Osteoblast (primary cell): ENCODE measurements at places on chromosomes 11 and 22.
A peak's percentile ranks its signal among the peaks of the same experiment; 100 is the strongest.

- no peak for DNase-seq
Observed at GRCh38 chr11:74592063-74592440, 330 bp upstream of the POLD3 start.

GRCh38 chr11:12715941-12716340, 41.7 kb downstream of the TEAD1 start:
- no peak for DNase-seq

DNA sequence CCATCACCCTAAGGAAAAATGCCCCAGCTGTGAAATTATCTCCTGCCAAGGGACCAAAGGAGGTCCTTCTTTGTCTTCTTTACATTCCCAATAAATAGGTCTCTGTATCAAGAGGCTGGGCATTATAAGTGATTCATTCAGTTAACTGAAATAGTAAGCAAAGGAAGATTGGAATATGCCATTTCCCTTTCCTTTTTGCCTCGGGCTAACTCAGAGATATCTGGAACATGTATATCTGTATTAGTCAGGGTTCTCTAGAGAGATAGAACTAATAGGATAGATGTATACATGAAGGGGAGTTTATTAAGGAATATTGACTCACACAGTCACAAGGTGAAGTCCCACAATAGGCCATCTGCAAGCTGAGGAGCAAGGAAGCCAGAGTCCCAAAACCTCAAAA, 15.3 kb upstream of the CWF19L2 start:
- no peak for DNase-seq

GRCh38 chr22:44460691-44461375, 37.2 kb downstream of the RTL6 start:
- DNase-seq: peak; percentile 36

DNA sequence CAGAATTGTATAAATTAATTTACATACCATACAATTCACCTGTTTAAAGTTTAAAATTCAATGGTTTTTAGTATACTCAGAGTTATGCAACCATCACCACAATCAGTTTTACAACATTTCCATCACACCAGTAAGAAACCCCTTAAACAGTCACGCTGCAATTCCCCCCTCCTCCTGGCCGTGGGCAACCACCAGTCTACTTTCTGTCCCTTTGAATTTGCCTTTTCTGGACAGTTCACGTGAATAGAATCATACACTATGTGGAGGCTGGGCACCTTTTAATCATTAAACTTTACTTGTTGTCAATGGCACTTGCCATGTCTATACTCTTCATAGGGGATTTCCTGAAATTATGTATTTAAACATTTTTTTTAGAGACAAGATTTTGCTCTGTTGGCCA, 20.1 kb upstream of the SWAP70 start:
- DNase-seq: no peak

- no peak for DNase-seq
Observed at GRCh38 chr11:10267821-10268220, 26.2 kb downstream of the SBF2 start.

DNA sequence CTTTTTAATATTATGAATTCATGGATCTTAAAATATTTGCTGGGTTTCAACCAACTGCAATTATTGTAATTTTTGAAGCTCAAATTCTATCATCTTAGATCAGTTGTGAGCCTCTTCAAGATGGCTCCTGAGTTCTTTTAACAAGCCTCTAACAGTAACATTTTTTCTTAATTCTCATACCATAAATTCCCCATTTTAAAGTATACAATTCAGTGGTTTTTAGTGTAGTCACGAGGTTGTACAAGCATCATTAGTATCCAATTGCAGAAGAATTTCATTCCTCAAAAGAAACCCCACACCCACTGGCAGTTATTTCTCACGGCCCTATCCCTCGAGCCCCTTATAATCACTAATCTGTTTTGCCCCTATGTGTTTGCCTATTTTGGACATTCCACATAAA, 270.8 kb downstream of the SBF2 start:
- DNase-seq: no peak

DNA sequence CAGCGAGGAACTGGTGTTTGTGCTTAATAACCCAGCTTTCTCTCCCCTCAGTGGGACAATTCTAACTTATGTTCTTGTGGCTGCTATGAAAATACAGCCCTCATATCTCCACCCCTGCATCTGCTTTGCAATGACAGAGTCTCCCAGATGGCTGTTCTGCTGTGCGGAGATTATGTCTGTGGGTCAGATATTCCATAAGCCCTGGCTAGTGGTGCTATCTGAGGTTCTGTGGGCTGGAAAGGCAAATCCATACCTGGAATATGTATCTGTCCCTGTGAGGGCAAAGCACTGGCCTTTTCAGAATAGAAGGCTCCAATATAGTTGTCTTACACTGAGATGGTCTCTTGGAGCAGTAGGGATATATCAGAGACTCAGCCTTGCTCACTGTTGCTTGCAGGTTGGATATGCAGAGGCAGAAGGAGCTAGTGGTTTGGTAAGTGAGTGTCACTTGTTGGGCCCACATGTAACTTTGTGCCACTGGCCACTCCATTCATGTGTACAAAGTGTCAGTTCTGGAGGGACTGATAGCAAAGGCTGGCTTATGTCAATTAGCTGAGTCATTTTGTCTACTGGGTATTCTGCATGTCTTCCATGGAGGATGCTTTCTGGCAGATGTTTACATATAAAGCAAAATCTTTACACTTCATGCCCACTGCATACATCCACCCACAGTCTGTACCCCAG, 246.6 kb downstream of the FAM76B start:
- DNase-seq: no peak

DNA sequence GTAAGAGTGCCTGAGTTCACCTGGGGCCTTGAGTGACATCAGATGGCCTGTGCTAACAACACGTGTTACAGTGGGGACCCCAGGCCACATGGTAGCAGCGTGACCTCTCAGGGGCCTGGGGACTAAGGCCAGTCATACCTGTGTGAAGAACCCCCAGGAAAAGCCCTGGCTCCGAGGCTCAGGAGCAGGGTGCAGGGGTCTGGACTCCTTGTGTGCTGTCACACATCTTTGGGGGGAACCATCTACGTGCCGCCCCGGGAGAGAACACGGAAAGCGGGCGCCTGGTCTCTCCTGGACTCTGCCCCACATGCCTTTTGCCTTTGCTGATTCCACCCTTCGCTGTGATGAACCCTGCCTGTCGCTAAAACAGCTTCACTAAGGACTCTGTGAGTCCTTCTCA, 48.7 kb downstream of the SHANK2 start:
- DNase-seq: peak; percentile 9

- DNase-seq: peak; percentile 52
Observed at GRCh38 chr11:70506986-70507385, 108.7 kb downstream of the CTTN start.

- peak; percentile 52 for DNase-seq
Observed at GRCh38 chr11:11567936-11568650, 53.7 kb downstream of the GALNT18 start.

DNA sequence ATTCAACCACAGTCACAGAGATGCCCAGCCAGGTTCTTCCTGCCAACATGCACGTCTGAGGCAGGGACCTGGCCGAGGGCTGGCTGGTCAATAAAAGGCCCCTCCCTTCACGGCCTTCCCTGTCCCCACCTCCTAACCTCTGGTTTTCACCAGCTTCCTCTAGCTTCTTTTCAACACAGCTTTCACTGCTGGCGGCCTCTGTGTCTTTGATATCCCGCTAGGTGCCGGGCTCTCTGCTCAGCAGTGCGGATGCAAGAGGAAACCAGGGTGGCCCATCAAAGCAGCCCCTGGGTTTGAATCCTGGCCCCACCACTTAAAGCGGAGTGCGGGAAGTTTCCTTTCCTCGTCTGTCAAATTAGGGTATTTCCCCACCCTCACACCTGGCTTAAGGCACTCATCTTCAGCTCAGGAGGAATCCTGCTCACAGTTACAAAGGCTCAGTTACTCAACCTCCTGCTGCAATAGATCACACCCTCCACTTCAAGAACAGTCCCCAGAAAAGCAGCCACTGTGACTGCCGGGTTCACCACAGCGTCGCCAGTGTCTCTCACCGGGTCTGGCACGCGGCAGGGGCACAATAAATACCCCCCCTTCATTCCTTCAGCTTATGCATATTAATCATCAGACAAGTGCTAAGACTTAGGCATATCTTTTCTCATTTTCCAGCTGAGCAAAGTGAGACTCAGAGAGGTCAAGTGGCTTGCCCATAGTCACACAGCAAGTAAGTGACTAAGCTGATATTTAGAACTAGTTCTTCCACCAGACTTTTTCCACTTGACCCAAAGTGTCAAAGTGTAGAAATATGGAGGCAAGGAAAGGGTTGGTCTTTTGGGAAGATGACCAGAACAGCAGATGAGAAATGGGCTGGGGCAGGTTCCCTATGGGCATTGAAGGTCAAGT, 45.7 kb downstream of the TXN2 start:
- peak; percentile 36 for DNase-seq

- DNase-seq: no peak
Observed at GRCh38 chr11:87456499-87456898, 418.8 kb downstream of the TMEM135 start.

DNA sequence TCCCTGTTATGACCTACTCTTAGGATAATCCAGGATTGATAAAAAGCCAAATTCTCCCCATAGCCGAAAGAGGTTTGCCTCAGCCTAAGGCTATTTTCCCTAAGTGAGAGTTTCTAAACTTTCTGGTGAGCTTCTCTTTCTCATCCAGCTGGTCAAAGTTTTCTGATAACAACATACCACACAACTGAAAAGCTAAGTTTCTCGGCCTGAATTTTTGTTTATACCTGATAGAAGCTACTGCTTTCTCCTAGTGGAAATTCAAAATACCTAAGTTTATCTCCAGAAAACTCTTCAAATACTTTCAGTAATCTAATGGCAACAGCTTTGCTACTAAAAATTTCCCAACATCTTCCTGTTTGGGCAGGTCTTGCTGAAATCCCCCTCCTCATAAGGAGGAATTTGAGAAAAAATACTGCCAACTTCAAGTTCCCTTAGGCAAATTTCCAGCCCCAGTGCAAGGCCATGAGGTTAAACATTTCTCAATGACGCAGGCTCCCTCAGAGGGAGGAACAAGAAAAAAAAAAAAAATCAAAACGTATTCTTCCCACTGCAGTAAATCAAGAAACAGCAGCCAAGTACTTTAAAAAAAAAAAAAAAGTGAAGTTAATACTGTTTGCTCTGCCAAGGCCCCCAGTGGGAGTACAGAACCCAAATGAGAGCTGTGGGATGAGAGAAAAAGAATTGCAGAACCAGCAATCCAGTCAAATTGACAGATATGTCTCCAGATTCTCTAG, 127.0 kb downstream of the MRTFA start:
- DNase-seq: peak; percentile 70

- DNase-seq: no peak
Observed at GRCh38 chr11:95567685-95568084, 221.9 kb downstream of the FAM76B start.

DNA sequence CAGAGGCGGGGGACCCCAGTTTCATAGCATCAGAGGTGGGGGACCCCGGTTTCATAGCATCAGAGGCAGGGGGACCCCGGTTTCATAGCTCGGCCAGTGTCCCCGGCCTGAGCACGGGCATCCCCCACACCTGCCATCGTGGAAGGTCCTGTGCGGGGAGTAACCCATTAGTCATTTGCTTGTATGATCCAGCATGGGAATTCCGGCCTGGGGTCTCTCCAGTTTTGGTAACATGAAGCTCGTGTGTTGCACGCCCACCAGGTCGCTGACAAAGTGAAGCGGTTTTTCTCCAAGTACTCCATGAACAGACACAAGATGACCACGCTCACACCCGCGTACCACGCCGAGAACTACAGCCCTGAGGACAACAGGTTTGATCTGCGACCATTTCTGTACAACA, 29.0 kb upstream of the KRTAP5-7 start:
- DNase-seq: no peak

GRCh38 chr22:46848197-46848596, 85.7 kb downstream of the TBC1D22A start:
- DNase-seq: peak; percentile 89

- DNase-seq: peak; percentile 59
Observed at GRCh38 chr22:48745842-48746788, 1081.6 kb downstream of the BRD1 start.

GRCh38 chr22:46117206-46118199, 32.8 kb upstream of the PPARA start:
- no peak for DNase-seq

- DNase-seq: no peak
Observed at GRCh38 chr22:20788627-20789344, 14.9 kb downstream of the SERPIND1 start.

- no peak for DNase-seq
Observed at GRCh38 chr11:16015741-16016467, 340.4 kb downstream of the SOX6 start.

- DNase-seq: peak; percentile 51
Observed at GRCh38 chr11:58968251-58968711, 29.0 kb downstream of the GLYATL1 start.

DNA sequence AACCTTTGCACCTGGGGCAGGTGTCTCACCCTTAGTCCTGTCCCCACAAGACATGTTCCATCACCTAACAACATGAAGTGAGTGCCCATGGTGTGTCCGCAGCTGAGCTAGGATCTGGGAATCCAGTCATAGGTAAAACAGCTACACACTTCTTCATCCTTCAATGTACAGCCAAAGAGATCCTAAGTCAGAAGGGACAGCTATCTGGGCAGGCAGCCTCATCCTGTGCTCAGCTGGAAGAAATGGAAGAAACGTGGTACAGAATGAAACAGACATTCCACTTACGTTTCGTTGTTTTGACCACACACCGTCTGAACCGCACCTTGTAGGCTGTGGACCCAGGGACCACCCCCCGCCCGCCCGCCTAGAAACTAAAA, 30.8 kb downstream of the PDGFB start:
- peak; percentile 14 for DNase-seq

DNA sequence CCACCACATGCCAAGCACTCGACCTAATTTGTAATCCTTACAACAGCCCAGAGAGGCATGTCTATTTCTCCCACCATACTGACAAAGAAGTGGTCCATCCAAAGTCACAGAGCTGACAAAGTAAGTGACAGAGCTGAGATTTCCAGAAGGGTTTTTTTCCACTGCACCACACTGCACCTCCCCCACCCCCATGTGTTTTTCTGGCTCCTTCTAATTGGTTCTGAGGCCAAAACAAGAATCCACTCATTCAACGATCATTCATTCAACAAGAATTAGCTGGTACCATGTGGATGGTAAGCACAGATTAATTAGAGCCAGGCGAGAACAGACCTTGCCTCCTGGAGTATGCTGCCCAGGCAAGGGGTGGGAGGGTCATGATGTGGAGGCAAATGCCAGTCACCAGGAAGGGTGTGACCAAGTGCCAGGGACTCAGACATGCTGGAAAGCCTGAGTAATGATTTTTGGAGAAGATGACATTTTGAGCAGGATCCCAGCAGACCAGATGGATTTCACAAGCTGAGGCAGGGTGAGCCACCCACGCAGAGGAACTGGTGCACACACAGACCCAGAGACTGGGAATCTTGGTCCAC, 14.9 kb upstream of the PRG2 start:
- no peak for DNase-seq

GRCh38 chr22:23565305-23565914, 14.7 kb downstream of the IGLL1 start:
- peak; percentile 84 for DNase-seq

DNA sequence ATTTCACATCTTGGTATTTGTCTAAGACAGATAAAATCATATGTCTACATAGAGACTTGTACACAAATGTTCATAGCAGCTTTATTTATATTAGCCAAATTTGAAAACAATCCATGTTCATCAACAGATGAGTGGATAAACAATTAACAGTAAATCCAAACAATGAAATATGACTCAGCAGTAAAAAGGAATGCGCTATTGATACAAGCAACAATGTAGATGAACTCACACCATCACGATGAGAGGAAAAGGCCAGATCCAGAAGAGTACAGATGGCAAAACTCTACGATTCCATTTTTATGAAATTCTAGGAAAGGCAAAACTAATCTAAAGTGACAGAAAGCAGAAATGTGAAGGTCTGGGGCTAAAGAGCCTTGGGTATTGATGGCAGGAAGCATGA, 384.3 kb downstream of the NTM start:
- DNase-seq: no peak
